NCI-H187 (cell line): ENCODE measurements at places on chromosomes 11 and 22.

GRCh38 chr11:115758011-115758410, 253.8 kb upstream of the CADM1 start:
- DNase-seq: no peak

- no peak for DNase-seq
These were observed 6.1 kb upstream of the UPB1 start for GRCh38 chr22:24489011-24489410.

- no peak for DNase-seq
These were observed 62.9 kb upstream of the BID start for GRCh38 chr22:17836992-17837742.

- DNase-seq: no peak
These were observed 36.6 kb upstream of the MUC15 start for GRCh38 chr11:26608507-26609146.

DNA sequence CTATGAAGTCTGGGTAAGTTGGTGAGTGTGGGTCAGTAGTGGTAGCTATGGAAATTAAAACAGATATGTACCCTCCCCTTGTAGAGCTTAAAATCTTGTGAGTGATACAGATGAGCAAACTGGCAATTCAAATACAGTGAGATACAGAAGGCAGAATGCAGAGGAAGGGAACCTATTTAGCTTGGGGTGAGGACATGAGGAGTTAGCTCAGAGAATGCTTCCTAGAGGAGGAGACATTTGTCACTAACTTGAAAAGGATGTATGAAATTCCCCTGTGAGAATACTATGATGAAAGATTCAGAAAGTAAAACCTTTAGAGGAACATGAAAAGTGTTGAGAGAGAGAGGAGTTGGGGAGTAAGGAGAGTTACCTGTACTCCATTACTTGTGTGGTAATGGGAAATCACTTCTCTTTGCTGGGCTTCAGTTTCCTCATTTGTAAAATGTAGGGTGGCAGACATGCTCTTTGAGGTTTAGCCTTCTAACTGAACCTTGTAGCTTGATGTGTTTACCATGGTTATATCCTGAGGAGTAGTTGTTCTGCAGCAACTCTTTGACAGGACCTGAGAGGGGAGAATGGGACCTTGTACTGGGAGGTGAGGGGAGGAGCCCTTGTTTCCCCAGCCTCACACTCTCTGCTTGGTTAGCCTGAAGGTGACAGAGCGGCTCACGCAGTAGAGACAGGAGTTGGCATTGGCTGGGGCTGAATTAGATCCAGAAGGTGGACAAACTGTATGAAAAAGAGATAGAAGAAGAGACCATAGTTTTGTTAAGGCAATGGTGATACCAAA, 17.9 kb downstream of the SWAP70 start:
- no peak for DNase-seq
